A673 (cell line): ENCODE measurements at places on chromosomes 2 and 18.

- DNase-seq, result no peak
Measured at GRCh38 chr2:238286551-238286950, 1.9 kb downstream of the PER2 start.

DNA sequence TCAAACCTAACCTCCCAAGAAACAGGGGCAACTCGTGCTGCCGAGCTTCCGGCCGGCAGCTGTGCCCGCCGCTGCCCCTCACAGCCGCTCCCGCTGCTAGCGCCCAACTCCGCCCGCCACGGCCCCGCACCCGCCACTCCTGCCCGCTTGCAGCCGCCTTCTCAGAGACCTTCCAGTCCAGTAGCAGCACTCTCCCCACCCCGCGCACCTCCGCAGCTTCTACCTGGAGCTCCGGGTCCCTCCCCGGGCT, 722 bp upstream of the C2orf15 start:
- DNase-seq, result peak; percentile 35

DNA sequence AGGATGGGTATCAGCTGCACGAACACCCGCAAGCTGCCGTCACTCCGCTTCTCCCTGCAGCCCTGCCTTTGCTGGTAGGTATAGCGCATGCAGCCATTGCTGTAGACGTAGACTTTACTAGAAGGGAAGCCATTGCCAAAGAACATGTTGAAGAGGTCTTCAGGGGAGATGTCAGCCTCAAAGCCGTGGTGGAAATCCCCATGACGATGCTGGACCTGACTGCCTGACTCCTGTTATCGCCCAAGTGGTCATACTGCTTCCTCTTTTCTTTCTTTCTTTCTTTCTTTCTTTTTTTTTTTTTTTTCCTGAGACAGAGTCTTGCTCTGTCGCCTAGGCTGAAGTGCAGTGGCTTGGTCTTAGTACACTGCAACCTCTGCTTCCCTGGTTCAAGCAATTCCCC, 68.7 kb upstream of the SPRED2 start:
- no peak for DNase-seq

DNA sequence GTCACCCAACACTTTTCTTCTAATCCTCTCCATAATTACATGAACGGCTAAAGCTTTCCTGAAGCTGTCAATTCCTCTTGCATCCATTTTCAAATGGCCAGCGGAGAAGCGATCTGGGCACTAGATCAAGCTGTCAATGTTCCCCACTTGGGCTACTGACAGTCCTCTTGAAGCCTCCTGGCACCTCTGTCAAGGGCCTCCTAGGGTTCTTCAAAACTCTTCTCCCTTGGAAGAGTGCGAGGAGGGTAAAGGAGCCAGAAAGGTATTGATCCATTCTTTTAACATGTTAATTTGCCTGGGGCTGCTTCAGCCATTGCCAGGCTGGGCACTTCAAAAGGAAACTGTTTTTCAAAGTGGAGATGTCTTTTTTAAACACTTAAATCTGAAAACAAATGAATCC, 19.8 kb downstream of the EPHA4 start:
- no peak for DNase-seq

DNA sequence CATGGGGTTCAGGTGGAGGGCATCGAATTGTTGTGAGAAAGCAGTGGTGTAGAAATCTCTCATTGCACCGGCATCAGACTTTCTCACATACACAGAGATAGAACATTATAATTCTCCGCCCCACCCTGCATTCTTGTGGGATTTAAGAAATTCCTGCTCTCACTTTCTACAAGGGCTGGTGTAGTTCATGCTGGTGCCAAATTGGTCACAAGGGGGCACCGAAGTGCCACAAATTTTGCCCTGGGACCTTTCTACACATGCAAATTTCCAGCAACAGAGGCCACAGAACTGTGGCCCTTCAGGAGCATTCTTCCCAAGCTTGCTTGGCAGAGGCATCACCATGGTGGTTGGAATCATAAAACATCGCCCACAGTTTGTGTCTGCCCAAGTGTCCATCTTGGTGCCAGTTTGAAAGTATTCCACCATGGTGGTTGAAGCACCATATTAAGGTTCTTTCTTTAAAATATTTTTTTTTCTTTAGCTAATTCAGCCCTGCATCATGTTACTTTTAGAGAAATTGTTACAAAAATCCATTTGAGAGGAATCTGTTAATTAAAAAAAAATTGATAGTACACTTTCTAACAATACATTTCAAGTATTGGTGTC, 521.2 kb upstream of the FANCL start:
- peak; percentile 77 for DNase-seq

GRCh38 chr2:125935559-125935958, 720.4 kb upstream of the GYPC start:
- no peak for DNase-seq

- DNase-seq, result no peak
Measured at GRCh38 chr18:76897257-76897656, 74.9 kb downstream of the ZNF236 start.

- DNase-seq, result no peak
Measured at GRCh38 chr18:30705943-30706342, 336.6 kb downstream of the DSC3 start.

GRCh38 chr2:38735999-38736320, 15.2 kb downstream of the SRSF7 start:
- no peak for DNase-seq

- DNase-seq, result no peak
Measured at GRCh38 chr18:13868501-13869271, 44.7 kb downstream of the MC5R start.

GRCh38 chr2:83233326-83233725, 1225.8 kb downstream of the SUCLG1 start:
- DNase-seq, result no peak

GRCh38 chr2:222025881-222026271, 272.9 kb downstream of the PAX3 start:
- DNase-seq, result no peak

DNA sequence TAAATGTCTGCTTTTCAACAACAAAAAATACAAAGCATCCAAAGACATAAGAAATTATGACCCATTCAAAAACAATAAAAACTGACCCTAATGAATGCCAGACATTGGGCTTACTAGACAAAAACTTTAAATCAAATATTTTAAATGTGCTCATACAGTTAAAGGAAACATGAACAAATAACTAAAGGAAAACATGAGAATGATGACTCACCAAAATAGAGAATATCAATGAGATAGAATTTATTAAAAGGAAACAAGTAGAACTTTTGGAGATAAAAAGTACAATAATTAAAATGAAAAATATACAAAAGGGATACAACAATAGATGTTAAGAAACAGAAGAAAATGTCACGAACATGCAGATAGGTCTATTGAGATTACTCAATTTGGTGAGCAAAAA, 110.6 kb downstream of the TRABD2A start:
- no peak for DNase-seq

GRCh38 chr2:61091485-61091884, 25.8 kb downstream of the SANBR start:
- DNase-seq, result no peak

GRCh38 chr18:8107426-8107825, 501.8 kb upstream of the RAB12 start:
- no peak for DNase-seq

GRCh38 chr2:177326005-177326404, 61.5 kb upstream of the NFE2L2 start:
- no peak for DNase-seq
